Progenitor cell of endocrine pancreas (in vitro differentiated cells): ENCODE measurements at places on chromosomes 2 and 18.
A peak's percentile ranks its signal among the peaks of the same experiment; 100 is the strongest.

DNA sequence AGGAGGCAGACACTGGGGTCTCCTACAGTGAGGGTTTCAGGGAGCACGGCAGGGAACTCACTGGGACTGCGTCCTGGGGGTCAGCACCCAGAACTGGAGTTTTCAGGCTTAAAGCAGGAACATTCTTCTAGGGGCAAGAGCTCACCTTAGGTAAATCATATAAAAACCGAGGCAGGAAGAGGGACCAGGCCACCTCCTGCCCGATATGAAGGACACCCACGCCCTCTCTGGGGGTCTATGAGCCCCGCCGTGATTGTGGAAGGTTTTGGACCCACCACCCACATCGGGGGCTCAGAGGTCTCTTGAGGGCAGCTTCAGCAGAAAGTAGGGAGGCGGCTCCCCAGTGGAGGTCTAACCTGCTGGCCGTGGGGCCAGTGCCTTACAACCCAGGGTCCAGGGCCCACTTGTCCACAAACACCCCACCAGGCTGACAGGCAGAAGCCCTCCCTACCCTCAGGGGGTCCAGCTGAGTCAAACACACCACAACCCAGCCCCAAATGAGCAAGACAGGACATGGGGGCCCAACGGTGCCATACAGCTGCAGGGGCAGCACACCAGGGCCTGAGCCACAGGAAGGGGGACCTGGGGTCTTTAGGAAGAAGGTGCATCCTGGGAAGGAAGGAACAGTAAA is 25.3 kb downstream of the CROCC2 start:
- peak; percentile 8 for DNase-seq

GRCh38 chr2:211609127-211609526 is 929.5 kb downstream of the ERBB4 start:
- no peak for DNase-seq

DNA sequence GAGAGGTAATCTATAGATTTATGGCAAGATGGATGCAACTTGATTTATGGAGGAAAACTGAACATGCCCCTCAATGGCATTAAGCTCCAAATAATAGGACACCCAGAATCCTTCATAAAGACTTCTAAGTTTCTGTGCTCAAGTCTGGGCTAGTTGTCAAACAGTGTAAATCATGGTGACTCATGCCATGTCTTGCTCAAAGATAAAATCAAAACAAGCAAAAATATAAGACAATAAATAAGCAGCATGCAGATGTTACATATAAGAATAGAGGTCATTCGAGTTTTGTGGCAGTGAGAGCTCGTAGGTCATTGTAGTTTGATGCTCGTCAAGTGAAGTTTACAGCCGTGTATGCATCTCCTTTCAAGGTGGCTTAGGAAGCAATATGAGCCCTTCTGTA is 403.2 kb downstream of the THSD7B start:
- no peak for DNase-seq

DNA sequence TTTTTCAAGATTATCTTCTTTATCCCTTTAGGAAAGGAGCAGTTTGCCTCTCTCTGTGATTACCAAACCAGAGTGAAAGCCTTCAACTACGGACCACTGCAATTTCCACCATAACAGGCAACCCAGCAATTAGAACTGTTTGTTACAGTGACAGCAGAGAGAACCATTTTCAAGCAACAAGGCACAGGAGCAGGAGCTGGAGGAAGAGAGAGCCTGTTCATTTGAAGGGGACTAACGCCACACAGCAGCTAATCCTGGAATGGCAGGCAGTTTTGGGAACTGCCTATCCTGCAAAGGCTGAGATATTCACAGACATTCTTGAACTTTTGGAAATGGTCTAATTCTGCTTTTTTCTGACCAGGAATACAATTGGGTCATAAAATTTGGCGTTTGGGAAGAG is 1541.9 kb upstream of the PIK3C3 start:
- DNase-seq: no peak

- DNase-seq: no peak
These were observed 442.6 kb upstream of the LRATD1 start for GRCh38 chr2:14189929-14190328.

- DNase-seq: no peak
These were observed 634.9 kb upstream of the PIK3C3 start for GRCh38 chr18:41320100-41320499.

DNA sequence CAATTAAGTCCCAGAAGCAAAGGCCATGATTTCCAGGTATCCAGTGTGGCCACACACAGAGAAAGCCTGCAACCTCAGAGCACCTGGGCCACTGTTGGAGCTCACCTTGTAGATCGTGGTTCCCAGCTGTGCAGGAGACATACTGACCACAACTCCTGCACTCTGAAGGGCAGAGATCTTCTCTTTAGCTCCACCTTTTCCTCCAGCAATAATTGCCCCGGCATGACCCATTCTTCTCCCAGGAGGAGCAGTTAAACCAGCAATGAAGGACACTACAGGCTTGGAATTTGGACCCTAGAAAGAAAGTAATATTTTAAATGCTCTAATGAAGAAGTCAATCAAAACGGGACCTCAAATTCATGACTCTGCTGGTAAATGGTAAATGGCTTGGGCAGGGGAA is 33.8 kb downstream of the SUCLG1 start:
- no peak for DNase-seq

- no peak for DNase-seq
These were observed 30.4 kb upstream of the KLHL29 start for GRCh38 chr2:23354554-23354953.

GRCh38 chr2:121887513-121888188 is 132.2 kb downstream of the TSN start:
- DNase-seq: no peak
